Suppressor macrophage treated with lipopolysaccharide for 4 hours (primary cell): ENCODE measurements at places on chromosomes 12 and 14.
A peak's percentile ranks its signal among the peaks of the same experiment; 100 is the strongest.

- DNase-seq: no peak
These were observed 332.9 kb downstream of the TMEM132D start for GRCh38 chr12:129570796-129571400.

DNA sequence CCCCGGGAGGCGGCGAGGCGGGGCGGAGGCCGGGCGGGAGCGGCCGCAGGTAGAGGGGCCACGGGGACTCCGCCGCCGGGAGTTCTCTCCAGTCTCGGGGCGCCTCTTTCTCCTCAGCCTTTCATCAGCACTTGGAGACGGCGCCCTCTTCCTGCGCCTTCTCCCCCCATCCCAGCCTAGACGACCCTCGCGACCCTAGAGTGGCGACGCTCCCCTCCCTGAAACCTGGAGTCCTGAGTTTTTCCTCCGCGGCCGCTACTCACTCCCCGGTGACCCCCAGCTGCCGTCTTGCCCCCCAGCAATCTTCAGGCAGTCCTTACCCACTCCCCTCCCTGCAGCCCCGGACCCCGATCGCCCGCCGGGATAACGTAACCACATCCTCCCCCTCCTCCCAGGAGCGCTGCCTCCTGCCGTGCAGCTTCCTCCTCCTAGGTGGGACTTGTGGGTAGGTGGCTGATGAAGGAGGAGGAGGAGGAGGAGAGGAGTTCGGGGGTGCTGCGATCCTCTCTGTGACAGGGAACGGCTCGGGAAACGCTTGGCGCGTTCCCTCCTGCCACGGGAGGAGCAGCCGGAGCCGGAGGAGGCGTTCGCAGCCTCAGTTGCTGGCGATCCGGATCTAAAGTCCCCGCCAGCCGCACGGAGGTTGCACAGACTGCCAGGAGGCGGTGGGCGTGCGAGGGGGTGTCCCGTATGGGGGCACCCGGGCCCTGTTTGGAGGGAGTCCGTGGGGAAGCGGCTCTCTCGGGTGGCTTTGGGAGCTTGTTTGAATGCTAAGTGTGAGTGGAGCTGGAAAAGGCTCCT is 891 bp downstream of the PLEKHA5 start:
- DNase-seq: peak; percentile 22

DNA sequence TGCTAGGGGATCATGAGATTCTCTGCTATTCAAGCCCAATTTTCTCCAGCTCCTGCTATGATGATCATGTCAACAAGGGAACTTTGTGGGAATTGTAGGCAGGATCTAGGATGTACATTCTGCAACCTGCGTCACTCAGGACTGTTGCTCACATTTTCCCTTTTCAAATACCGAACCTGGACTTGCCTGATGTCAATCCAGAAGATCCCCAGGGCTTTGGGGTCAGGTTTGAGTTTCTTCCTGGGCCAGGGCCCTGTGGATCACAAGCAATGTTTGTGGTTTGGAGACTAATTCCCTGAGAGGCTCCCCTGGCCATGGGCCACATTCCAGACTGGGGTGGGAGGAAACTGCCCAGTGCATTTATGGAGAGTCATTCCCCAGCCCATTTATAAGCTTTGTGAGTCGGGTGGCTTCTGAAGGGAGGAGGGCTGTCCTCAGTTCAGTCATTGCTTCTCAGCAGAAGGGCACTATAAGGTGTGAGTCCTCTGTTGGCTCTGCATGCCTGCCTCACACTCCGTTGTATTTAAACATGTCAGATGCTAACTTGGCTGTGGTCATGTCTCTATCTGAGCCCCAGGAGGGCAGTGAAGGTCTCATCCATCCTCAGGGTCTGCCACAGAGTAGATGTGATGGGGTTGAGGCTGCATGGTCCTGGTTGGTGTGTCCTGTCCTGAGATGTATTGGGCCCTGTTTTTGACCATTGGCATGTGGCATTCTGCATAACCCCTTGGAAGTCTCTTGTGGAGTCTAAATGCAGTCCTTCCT is 6.5 kb downstream of the KRT86 start:
- no peak for DNase-seq

- DNase-seq: no peak
These were observed 48.5 kb upstream of the SLC2A13 start for GRCh38 chr12:40154381-40154780.

- DNase-seq: no peak
These were observed 179.8 kb upstream of the DYRK2 start for GRCh38 chr12:67468549-67469245.
